ENCODE measurements at places on chromosomes 1 and 21. TPM values are rescaled to one million over a fixed set of nuclear protein-coding genes. Genes with fewer than 3 reads are reported as not detected.

Gene B3GALT2
- total RNA-seq: 0.21 TPM

Gene PRRX1
- 80.3 TPM for total RNA-seq

GRCh38 chr1:13730751-13731482, 30.9 kb downstream of the PRDM2 start:
- H3K27me3 ChIP-seq: no peaks in the 10 kb centered on the region
- DNase-seq: no peak
- H3K36me3 ChIP-seq: no peaks in the 10 kb centered on the region
- no peak overlapping the region for H3K4me3 ChIP-seq
- no peak overlapping the region for H3K27ac ChIP-seq

DNA sequence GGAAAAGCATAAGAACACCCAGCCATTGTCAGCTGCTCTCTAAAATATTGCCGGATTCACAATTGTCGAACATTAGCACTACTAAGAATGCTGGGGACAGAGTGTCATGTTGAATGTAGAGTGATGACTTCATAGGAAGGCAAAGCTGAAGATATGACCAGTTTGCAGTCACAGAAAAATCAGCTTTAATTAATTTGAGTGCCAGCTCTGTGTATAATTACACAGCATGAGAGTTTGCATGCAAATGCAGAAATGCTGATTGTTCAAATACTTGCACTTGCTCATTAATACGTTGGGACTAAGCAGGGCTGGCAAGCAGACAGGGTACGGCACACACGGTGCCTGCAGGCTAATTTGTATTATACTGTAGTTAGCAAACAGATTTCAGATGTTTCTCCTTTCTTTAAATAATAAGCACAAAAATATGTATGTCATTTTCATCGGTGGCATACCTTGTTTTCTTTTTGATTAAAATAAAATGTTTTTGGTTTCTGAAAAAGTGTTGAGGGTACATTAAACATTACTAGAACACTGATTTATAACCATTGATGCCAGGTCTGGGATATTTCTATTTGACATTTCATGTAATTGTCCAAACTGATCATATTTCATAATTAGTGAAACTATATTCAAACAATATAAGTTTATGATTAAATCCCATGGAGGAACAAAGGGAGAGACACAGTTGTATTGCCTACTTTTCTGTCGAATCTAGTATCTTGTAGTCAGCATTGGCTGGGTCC, 99.8 kb upstream of the ADGRL2 start:
- H3K4me3 ChIP-seq: no peak overlapping the region
- no peak for DNase-seq
- H3K27ac ChIP-seq: no peak overlapping the region
- no peaks in the 10 kb centered on the region for H3K36me3 ChIP-seq
- H3K27me3 ChIP-seq: no peaks in the 10 kb centered on the region

- H3K27me3 ChIP-seq: no peaks in the 10 kb centered on the region
- H3K4me3 ChIP-seq: peak overlapping the region; percentile 18
- H3K4me1 ChIP-seq: no peaks in the 10 kb centered on the region
Observed at GRCh38 chr1:51515312-51515960, 3.6 kb downstream of the EPS15 start.

- H3K36me3 ChIP-seq: no peaks in the 10 kb centered on the region
- no peaks in the 10 kb centered on the region for H3K4me1 ChIP-seq
- H3K4me3 ChIP-seq: no peak overlapping the region
- no peak for DNase-seq
- no peaks in the 10 kb centered on the region for H3K27me3 ChIP-seq
- H3K27ac ChIP-seq: no peak overlapping the region
Observed at GRCh38 chr1:17355898-17356297, 16.1 kb upstream of the PADI6 start.

GRCh38 chr1:162847839-162848453, 13.0 kb downstream of the CCDC190 start:
- no peak overlapping the region for H3K4me3 ChIP-seq
- no peaks in the 10 kb centered on the region for H3K27me3 ChIP-seq
- no peaks in the 10 kb centered on the region for H3K4me1 ChIP-seq
- no peak overlapping the region for H3K27ac ChIP-seq
- H3K36me3 ChIP-seq: no peaks in the 10 kb centered on the region
- DNase-seq: peak; percentile 78

Data from uterus (tissue), 4 donors.